ENCODE measurements at places on chromosomes 13 and 19.

GRCh38 chr19:33522371-33522662 lies 726 bp upstream of the PEPD start:
- no peak for DNase-seq

DNA sequence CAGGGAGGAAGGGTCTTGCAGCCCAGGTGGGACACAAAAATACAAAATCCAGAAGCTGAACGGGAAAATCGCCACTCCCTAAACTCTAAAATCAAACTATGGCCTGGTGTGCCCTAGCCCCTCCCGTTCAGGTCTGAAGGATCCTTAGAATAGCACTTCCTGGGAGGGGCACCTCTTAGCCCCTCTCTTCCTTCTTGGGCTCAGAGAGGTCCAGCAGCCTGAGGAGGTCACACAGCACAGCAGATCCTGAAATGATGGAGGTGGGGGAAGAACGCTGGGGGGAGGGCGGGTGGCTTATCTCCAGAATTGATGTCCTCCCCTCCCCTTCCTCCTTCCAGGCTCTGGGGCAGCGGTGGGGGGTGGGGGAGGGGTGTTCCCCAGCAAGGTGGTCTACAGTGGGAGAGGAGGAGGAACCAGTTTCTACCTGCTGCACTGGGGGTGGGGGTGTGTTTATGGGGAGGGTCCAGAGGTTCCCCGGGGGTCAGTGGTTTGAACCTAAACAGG lies 1.9 kb downstream of the DIRAS1 start:
- no peak for DNase-seq

DNA sequence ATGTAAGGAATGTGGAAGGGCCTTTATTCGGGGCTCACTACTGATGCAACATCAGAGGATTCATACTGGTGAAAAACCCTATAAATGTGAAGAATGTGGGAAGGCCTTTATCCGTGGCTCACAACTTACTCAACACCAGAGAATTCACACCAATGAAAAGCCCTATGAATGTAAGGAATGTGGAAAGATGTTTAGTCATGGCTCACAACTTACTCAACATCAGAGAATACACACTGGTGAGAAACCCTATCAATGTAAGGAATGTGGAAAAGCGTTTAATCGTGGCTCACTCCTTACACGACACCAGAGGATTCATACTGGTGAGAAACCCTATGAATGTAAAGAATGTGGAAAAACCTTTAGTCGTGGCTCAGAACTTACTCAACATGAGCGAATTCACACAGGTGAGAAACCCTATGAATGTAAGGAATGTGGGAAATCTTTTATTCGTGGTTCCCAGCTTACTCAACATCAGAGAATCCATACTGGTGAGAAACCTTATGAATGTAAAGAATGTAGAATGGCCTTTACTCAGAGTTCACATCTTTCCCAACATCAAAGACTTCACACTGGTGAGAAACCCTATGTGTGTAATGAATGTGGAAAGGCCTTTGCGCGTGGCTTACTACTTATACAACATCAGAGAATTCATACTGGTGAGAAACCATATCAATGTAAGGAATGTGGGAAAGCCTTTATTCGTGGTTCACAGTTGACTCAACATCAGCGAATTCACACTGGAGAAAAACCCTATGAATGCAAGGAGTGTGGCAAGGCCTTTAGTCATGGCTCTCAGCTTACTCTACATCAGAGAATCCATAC lies 44.3 kb downstream of the ZNF585A start:
- no peak for DNase-seq

DNA sequence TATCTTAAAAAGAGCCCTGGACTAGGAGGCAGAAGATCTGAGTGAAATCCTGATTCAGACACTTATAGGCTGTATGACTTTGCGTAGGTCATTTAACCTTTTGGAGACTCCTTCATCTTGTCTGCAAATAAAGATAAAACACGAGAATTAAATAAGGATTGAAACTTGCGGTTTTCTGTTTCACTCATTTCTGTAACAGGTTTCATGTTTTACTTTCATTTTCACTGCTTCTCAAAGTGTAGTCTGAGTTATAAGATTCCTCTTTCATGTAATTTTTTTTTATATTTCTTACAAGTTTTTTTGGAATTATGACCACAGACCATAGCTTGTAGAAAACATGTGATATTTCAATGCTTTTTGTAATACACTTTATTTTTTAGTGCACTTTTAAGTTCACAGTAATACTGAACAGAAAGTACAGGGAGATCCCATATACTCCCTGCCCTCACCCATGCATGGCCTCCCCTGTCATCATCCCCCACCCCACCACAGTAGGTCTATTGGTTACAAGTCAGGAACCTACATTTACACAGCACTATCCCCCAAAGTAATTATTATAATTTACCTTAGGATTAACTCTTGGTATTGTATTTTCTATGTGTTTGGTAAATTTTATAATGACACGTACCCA lies 174.6 kb downstream of the ITGBL1 start:
- DNase-seq = no peak

DNA sequence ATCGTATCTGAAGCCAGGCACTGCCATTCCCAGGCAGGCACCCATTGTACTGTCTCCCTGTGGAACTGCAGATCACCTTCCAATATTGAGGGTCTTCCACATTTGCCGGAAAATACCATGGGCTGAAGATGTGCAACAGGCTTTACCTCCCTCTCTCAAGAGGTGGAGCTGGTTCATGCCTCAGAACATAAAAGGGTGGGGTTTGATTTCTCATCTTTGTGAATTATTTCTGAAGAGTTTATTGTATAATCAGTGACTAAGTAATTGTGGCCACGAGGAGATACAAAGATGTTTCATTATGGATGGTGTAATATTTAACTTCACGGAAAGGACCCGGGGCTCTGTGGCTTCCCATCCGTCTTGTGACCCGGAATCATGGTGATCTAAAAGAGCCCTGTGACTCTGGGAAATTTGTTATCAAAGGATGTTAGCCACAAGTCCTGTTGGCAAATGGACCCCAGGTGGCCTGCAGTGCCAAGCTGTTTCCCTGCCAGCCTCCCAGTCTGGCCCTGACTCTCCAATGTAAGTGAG lies 230.5 kb downstream of the LACC1 start:
- DNase-seq = no peak

DNA sequence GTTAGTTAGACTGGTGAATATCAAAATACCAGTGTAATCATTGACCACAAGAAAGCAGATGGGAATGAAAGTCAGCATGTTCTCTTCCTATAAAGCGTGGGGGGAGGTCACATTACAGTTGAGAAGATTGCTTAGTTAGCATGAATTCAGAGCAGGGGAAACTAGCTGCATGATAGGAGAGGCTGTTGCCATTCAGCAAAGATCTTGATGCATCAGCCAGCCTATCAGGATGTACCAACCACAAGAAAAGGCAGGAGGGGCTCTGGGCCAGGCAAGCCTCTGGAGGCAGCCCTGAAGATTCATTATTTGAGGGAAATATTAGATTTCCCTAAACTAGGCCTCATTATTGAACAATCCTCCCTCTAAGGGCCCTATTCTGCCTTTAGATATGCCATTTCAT lies 5.0 kb upstream of the MTMR6 start:
- no peak for DNase-seq

Measured in occipital lobe (tissue), 3 donors.